HL-60 (cell line): ENCODE measurements at places on chromosomes 11 and 22.

DNA sequence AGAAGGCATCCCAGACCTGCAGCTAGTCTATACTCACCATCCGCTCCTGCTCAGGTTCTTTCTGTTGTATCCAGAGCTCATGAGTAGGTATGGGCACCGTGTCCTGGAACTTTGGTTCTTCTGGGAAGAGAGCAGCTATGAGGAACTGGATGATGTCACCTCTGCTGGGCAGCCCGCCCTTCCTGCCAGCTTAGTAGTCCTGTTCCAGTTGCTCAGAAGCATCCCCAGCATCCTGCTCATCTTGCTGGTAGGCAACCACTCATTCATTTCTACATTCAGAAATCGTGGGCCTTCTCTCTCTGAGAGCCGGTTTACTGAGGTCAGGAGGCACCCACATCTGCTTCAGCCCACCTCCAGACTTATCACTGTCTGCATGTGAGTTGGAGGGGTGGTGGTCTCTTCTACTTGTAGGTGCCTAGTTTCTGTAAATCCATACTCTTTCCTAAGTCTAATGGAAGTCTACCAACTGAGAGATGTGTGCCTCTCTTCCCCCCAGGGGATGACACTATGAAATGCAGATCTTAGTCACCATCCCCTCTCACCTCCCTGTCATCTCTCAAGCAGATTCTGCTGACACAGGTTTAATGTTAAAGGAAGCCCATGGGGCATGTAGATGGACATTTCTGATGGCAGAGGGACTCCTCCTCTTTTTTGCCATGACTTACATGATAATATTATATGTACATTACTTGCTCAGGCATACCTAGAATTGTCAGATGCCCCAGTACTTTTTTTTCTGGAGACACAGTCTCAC lies 29.6 kb upstream of the CCDC134 start:
- no peak for DNase-seq

- no peak for DNase-seq
Observed at GRCh38 chr22:20211997-20212753, 55.9 kb downstream of the RTN4R start.

DNA sequence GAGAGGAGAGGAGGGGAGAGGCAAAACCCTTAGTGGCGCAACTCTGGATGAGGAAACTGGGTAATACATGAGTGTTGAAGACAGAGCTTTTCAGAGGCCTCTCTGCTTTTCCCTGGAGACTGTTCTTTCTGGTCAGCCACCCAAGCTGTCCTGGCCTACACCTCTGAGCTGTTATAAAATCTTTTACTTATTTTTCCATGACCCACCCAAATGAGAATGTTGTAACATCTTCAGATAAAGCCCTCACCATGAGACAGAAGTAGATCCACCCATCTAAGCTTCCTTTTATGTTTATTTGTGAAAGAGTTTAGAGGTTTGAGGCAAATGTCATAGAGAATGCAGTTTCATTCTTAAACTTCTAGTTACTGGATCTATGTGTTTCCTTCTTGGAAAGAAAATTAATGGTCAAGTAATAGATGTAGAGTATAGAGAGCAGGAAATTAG lies 20.3 kb upstream of the APLP2 start:
- DNase-seq: peak; percentile 70

DNA sequence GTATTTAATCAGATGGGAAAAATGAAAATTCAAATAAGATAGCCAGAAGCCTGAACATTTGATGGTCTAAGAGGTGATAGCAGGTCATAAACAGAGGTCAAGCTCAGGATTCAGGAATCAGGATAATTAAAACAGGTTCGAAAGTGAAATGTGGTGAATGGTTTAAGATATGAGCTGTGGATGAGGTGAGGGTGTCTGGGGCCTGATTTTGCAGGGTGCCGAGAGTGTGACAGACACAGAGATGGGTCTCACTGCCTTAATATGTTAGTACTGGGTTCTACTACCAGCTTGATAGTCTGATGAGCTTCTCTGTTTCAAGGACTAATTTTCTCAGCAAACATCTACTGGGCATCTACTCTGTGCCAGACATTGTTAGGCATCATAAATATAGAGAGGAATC lies 19.9 kb upstream of the EMSY start:
- DNase-seq: no peak

GRCh38 chr11:130840679-130841078 lies 75.6 kb downstream of the SNX19 start:
- DNase-seq: no peak
